ENCODE measurements at places on chromosomes 16 and 17. TPM values are rescaled to one million over a fixed set of nuclear protein-coding genes. Genes with fewer than 3 reads are reported as not detected.

The KRT12 gene
- not detected for total RNA-seq

The MAP1LC3B gene
- total RNA-seq: 104 TPM

The POLR2C gene
- 101 TPM for total RNA-seq

The SRCIN1 gene
- 0.52 TPM for total RNA-seq

The SEZ6L2 gene
- not detected for total RNA-seq

The TBC1D3H gene
- total RNA-seq: not detected

The BCAS3 gene
- total RNA-seq: 17.3 TPM

The FAM171A2 gene
- total RNA-seq: 0.44 TPM

The CCL16 gene
- total RNA-seq: not detected

The HS3ST6 gene
- total RNA-seq: not detected

The PIMREG gene
- not detected for total RNA-seq

The LDHD gene
- not detected for total RNA-seq

The CCP110 gene
- 14.1 TPM for total RNA-seq

The KRTAP4-3 gene
- not detected for total RNA-seq
